Glomerular endothelial cell (primary cell): ENCODE measurements at places on chromosomes 12 and 14. TPM values are rescaled to one million over a fixed set of nuclear protein-coding genes. Genes with fewer than 3 reads are reported as not detected.

GRCh38 chr14:100842799-100843198 is 16.9 kb downstream of the MEG3 start:
- no peak for DNase-seq

Gene ACOT6
- total RNA-seq, result not detected in 2 replicates

DNA sequence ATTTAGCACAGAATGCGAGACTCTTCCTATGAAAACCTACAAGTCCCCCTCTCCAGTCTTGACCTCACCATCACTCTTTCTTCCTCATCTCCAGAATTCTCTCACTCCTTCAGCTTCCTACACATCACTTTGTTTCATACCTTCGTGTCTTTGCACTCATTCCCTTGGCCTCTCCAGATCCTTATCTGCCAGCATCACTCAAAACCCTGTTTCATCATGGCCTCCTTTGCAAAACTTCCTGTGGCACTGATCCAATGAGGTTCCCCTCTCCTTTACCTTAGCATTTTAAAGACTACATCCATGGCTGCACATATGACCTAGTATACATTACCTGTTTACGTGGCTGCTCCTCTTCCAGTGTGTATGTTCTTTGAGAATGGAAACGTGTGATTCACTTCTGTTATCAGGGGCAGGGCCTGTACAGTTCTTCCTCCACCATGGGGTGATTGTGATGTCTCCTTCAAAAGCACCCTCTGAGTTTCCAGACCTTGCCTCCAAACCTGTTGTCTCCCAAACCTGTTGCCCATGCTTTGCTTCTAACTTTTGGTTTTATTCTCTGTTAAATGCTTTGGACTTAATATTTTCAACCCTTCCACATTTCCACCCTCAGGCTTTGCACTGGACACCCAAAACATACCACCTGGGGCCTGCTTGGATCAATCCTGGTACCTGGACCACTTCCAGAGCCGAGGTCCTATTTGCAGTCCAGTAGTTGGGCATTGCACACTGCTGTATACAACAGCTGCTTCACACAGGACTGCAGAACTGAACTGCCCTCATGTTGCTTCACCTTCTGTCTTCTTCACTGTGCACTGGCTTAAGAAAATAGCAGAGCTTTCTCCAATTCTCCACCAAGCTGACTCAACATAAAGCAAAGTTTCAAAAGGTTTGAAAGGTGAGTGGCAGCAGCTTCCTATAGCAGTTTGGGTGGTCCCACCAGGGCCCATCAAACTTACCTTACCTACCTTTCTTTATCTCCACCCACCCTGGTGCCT is 131.7 kb downstream of the LLPH start:
- DNase-seq, result no peak

DNA sequence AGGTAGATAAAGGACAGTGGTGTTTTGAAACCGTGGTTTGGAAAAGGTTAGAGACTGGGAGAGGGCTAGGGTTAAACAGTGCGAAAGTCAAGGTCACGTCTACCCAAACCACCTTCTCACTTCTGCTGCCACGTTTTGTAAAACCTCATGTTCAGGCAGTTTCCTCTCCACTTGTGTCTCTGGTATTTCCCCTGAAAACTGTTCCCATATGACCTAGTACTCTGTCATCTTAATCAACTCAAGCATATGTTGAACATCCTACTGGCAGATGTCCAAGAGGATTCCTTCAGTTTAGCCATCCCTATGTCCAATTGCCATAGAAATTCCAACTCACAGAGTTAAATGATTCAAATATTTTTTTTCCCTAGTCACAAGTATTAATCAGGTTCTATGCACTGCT is 17.4 kb downstream of the CLEC4C start:
- no peak for DNase-seq

- no peak for DNase-seq
Measured at GRCh38 chr12:114041590-114041989, 75.5 kb upstream of the RBM19 start.

GRCh38 chr14:59845245-59845644 is 25.3 kb downstream of the RTN1 start:
- no peak for DNase-seq

DNA sequence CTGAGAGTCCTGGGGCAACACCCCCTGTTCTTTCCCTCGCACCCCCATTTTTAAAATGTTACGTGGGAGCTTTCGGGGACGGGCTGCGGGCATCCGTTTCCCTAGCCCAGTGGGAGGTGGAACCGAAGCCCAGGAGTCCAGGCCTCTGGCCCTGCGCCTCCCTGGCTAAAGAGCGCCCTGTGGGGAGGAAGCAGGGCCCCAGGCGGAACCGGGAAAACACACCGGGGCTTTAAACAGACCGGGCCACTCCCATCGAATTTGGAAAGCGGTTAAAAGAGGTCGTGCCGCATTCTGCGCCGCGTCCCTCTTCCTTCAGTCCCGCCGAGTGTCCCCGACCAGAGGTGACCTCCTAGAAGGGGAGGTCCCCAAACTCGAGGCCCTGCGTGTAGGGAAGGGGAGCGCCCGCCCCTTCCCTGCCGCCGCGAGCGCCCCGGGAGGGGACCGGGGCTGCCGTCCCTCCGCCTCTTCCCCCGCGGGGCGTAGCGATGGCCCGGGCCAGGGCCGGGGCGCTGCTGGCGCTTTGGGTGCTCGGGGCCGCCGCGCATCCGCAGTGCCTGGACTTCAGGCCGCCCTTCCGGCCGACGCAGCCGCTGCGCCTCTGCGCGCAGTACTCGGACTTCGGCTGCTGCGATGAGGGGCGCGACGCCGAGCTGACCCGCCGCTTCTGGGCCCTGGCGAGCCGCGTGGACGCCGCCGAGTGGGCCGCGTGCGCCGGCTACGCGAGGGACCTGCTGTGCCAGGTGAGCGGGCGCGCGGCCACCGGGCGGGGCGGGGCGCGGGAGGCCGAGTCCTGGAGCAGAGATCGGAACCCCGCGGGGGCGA is at the start of gene HHIPL1:
Gene HHIPL1, plus strand, starts transcription at position 407 of the 822 bp plus-strand sequence. Its CDS starts 79 bp downstream, at position 486.
- DNase-seq, result no peak

Gene TSPAN11
- total RNA-seq, result 31.1 and 38.7 TPM in 2 replicates

- DNase-seq, result no peak
Measured at GRCh38 chr12:25842254-25842653, 116.2 kb upstream of the RASSF8 start.

GRCh38 chr12:77439749-77440148 is 374.4 kb upstream of the E2F7 start:
- no peak for DNase-seq

Gene KRT6A
- total RNA-seq, result not detected in 2 replicates

Gene TPPP2
- not detected in 2 replicates for total RNA-seq

- no peak for DNase-seq
Measured at GRCh38 chr12:131025939-131026702, 72.4 kb downstream of the ADGRD1 start.

GRCh38 chr12:49342914-49343731 is 3.6 kb upstream of the DNAJC22 start:
- no peak for DNase-seq

- DNase-seq, result no peak
Measured at GRCh38 chr12:54364413-54364812, at the start of gene GPR84. TSS of gene GPR84 (minus strand) at chr12:54364486. CDS start at chr12:54363851, 635 bp downstream.

Gene MMP19
- total RNA-seq, result 0.99 and 5.6 TPM in 2 replicates

DNA sequence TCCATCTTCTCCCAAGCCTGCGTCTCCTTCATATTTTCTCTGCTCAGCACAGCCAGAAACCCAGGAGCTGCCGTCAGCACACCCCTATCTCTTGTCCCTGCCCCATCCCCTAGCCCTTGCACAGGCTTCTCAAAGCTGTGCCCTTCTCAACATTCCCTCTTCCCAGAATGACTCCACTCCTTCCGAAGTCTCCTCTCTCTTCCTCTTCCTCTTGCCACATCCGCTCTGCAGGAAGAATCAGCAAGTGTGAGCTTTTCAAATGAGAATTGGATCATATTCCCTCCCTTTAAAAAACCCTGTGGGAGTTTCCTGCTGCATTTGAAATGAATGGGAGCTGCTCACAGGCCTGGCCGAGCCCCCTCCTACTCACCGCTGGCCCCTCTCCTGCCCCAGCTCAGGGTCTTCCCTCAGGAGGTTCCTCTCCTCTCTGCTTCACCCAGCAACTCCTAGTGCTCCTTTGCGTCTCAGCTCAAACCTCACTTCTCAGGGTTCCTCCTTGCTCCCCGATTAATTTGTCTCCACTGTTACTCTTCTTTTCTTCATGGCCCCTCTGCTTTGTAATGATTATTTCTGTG is 528.5 kb upstream of the CCDC196 start:
- DNase-seq, result no peak

Gene NXPH4
- total RNA-seq, result 0.05 and 2.5 TPM in 2 replicates

- DNase-seq, result no peak
Measured at GRCh38 chr14:87901236-87901635, 91.7 kb downstream of the GALC start.

DNA sequence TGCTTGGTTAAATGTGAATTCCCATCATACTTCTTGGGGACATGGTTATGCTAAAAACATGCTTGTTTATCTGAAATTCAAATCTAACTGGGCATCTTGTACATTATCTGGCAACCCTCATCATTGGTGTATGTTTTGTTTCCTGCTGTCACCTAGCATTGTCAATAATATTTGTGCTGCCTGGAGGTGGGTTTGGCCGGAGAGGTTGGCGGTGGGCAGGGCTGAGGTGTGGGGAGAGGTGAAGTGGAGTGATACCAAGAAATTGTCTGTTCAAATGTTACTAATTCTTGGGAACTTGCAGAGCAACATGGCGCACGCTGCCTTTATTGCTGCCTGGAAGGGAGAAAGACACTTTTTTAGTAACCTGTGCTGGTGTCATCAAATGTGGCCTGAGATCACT is 280.5 kb downstream of the VRK1 start:
- no peak for DNase-seq

Gene RTL1
- total RNA-seq, result 0.10 TPM in 1 of 2 replicates, not detected in the other

DNA sequence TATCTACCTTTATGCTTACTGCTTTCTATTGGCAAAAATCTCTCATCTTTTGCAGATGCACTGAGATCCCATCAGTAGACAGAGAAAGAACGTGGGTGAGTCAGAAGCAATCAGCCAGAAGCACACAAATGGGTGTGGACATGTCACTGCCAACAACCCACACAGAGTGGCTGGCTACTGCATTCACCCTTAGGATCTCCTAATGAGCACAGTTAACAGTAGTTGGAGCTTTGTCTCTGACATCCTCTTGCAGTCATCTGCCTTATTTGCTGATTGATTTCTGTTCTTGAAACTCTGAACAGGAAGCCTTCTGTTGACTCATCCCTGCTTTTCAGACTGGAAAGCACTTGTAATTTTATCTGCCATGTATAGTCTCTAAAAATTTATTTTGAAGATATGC is 117.2 kb downstream of the RGS6 start:
- DNase-seq, result no peak

DNA sequence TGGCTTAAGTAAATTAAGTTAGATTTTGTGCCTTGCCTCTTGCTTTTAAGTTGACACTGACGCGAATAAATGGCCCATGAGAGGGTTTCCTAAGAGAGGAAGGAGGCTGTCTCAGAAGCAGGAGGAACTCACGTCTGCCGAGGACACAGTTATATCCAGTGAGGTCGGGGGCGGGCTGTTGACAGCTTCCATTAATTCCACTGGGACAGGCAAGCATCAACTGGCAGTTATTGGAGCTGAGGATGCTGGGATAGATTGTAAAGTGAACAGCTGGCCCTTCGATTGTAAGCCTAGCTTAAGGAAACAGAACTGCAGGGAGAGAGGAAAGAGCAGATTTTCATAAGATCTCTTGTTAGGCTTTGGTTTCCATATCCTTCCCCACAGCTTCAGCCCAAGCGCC is 399.2 kb downstream of the IPO8 start:
- no peak for DNase-seq

Gene KCNC2
- total RNA-seq, result not detected in 2 replicates

DNA sequence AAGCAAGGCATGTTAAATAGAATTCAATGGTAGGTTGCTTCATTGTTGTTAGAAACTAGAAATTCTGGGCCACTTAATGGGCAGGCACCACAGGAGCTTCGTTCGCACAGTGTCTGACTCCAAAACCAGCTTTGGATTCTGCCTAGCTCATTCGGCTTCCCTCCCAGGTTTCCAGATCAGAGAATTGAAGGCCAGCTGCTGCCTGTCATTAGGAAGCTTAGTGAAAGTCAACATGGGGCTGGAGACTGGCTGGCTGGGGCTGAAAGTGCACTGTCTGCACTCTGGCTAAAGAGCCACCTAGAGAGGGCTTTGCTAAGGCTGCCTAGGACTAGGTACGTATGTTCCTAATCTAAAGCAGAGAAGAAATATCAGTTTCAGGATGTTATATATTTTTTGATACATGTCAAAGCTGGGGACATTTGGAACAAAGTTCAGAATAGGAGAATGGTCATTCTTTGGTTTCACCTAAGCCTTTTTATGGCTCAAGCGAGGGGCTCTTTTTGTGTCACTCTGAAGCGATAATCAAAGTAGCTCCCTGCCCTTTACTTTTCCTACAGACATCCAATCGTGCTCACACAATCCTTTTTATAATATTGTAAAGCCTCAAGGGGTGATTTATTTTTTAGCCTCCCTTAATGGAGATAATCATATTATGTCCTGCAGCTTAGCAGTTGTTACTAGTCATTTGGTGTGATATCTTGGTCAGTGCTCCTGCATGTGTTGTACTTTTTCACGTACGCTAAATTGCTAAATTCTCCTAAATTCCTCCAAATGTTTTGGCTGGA is 238.5 kb upstream of the NAV3 start:
- no peak for DNase-seq
